ENCODE measurements at places on chromosomes 12 and 14.
A peak's percentile ranks its signal among the peaks of the same experiment; 100 is the strongest.

GRCh38 chr12:46126050-46126727 is 135.8 kb upstream of the SCAF11 start:
- DNase-seq: no peak

GRCh38 chr12:143964-144649 is 69.8 kb downstream of the SLC6A12 start:
- peak; percentile 35 for DNase-seq

DNA sequence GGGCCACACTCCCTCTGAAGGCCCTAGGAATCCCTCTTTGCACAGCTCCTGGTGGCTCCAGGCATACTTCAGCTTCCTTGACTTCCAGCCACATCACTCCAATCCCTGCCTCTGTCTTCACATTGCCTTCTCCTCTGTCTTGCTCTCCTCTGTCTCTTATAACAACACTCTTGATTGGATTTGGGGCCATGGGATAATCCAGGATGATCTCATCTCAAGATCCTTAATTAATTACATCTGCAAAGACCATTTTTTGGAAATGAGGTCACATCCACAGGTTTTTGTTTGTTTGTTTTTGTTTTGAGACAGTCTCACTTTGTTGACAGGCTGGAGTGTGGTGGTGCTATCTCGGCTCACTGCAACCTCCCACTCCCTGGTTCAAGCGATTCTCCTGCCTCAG is 88.7 kb downstream of the TMTC1 start:
- DNase-seq: no peak

DNA sequence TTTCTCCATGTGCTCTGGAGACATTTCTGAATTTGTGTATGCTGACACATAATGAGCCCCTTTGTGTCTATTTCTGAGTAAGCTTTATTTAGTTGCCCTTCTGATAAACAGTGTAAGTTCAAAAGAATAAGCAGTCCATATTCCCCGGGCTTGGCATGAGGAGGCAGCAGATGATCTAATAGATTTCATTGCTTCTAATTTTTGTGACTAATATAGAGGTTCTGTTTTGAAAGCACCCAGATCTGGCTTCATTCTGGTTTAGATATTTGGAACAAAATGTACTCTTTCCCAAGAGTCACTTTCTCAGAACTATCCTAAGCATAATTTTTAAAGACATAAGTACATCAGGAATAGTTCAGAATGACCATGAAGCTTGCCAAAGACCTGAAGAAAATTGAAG is 290.9 kb downstream of the BTG1 start:
- DNase-seq: peak; percentile 36

GRCh38 chr14:77045238-77046162 is 17.0 kb upstream of the IRF2BPL start:
- no peak for DNase-seq

DNA sequence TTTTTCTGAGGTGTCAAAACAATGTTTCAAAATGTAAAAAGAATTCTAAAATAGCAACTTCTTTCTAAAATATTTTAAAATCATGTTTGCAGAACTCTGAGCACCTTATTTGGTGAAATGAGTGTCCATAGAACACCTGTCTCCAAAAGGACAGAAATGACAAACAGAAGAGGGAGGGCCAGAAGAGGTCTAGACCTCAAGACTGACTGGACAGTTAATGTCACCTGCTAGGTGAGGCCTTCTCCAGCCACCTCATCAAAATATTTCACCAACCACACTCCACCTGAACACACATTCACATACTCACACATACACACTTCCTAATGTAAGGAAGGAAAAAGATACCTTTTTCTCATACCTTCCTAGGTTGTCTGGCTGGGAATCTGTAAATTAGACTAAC is 147.8 kb upstream of the PLEKHA5 start:
- no peak for DNase-seq

- no peak for DNase-seq
These were observed 321.1 kb upstream of the STXBP6 start for GRCh38 chr14:25371068-25371467.

GRCh38 chr14:52338051-52338681 is 24.1 kb downstream of the PTGER2 start:
- DNase-seq: no peak

- DNase-seq: no peak
These were observed 24.3 kb downstream of the DACT1 start for GRCh38 chr14:58662018-58662417.

- peak; percentile 22 for DNase-seq
These were observed 213.5 kb upstream of the SLC38A2 start for GRCh38 chr12:46585854-46586621.

Measured in AG10803 (cell line).